HT1080 (cell line): ENCODE measurements at places on chromosomes 12 and 14.

GRCh38 chr12:39502726-39503125 lies 59.8 kb upstream of the KIF21A start:
- no peak for DNase-seq

DNA sequence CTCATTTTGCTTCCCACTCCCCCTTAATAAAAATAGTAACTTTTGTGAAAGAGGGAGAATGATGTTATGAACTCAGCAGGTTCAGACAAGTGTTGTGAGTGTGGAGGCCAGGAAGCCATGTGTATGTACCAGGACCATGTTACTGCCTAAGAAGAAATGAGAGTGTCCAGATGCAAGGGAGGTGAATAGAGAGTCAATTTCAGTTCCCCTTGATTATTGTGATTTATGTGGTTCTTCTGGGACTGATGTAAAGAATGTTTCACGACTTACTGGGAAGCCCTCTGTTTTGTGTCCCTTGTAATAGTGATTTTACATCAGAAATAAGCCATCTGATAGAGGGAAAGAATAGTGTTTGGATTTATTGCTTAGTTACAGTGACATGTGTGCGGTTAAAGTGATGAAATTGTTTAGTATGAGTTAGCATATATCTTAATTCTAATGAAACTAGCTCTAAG lies 32.5 kb downstream of the FBXO34 start:
- no peak for DNase-seq

DNA sequence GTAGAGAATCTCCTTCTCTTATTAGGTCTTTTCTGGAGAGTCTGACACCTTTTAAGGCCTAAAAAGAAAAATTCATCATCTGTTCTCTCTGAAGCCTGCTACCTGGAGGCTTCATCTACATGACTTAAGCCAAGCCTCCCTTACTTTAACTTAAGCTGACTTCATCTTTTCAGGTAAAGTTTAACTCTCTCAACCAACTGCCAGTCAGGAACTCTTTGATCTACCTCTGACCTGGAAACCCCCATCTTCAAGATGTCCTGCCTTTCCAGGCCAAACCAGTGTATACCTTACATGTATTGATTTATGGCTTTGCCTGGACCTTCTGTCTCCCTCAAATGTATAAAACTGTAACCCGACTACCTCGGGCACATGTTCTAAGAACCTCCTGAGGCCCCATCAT lies 17.5 kb downstream of the GSTZ1 start:
- DNase-seq = no peak

DNA sequence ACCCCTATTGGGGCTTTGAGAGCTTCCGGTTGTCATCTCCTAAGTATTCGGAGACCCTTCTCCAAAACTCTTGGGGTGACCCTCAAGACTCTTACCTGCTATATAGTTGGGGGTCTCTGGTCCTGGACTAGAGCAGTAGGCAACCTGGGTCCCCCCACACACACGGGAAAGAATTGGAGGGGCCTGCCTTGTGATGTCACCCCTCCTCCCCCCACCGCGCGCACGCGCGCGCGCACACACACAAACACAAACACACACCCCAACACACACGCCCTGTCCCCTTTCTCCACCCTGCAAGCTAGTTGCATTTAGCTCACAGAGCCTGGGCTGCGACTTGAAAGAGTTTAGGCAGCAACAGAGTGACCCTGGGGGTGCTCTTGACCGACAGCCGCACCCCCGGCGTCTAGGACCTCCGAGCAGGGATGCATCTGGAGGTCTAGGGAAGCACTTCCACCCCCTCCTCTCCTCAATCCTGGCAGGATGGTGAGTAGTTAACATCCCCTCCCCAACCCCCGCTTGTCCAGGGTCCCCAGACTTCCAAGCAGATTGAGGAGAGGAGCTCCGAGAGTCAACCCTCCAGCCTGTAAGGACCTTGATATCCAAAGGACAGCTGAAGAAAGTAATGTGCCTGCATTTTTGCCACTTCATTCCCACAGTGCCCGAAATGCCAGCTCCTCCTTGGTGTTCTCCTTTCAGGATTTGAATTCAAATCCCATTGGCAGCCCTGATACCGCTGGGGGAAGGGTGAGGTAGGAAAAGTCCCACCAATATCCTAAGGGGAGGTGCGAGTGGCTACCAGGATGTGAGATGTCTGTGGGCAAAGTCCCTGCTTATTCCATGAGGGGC lies 1.4 kb upstream of the DNAJC14 start:
- DNase-seq = peak; percentile 28

DNA sequence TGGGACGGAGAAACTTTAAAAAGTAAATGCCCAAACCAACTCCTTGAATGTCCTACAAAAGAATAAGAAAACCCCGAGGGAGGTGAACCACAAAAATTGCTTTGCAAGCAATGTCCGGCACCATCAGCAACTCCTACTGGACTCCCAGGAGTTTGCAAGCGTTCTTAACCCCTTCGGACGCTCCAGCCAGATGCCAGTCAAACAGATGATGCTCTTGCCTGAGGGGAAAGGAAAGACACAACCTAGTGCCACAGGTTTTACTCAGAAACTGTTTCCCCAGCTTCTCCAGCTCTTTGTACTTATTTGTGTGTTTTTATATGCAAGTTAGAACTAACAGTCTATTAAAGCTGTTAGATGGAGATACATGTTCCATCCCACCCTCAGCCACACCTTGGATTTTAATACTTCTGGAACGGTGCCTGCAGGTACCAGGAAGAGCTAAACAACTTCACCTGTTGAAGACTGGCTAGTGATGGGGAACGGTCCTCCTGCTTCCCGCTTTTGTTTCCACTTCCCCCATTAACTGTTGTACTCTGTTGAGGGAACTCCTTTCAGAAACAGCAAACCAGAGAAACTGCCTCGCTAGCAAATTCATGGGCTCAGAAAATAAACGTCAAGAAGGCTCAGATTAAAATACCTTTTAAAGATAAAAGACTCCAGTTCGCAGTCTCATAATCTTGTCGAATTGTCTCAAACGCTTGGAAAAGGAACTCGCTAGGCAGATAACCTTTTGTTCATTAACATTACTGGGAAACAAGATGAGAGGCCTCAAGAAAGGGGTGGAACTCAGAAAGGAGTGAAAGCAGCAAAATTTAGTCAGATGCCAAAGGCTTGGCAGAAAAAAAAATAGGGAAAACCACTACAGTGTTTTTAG lies 1.1 kb upstream of the FERMT2 start:
- DNase-seq = peak; percentile 68

DNA sequence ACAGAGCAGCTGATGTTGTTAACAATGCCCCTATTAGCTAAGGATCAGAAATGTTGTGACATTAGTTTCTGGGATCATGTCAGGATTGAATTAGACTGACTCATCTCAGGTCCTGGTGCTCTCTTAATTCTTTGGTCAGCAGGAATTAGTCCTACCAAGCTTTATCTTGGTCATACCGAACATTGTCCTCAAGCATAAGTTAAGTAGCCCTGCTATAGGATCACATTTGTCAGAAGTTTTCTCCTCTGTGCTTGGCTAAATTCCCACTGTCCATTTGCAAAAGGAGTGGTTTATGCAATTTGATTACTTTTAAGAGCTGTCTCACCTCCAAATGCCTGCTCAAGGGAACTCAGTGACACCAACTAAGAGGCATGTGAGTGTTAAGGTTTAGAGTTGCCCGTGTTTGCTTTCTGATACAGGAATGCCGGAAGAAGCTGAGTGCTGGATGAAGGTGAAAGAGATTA lies 48.4 kb upstream of the IFNG-AS1 start:
- DNase-seq = peak; percentile 56

DNA sequence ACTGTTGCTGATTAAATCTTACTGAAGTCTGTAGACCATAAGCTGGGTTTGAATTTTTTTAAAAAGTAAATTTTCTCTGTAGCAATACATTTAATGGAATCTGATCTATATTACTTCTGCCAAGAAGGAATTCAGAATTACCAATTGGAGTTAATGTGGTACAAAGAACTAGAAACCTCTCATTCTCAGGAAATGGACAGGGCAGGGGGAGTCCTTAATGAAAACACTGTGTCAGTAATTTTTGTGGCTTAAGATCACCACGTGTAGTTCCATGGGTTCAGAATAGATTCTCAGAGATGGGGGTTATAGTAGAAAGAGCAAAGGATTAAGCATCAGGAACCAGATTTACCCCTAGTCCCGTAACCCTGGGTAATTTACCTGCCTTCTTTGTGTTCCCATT lies 30.3 kb downstream of the FBXL14 start:
- no peak for DNase-seq

- no peak for DNase-seq
Observed at GRCh38 chr14:82385048-82385447, 851.4 kb upstream of the SEL1L start.

- peak; percentile 7 for DNase-seq
Observed at GRCh38 chr12:100146252-100146651, 3.6 kb upstream of the BLTP3B start.

- no peak for DNase-seq
Observed at GRCh38 chr12:132488127-132489077, 1.5 kb upstream of the FBRSL1 start.

DNA sequence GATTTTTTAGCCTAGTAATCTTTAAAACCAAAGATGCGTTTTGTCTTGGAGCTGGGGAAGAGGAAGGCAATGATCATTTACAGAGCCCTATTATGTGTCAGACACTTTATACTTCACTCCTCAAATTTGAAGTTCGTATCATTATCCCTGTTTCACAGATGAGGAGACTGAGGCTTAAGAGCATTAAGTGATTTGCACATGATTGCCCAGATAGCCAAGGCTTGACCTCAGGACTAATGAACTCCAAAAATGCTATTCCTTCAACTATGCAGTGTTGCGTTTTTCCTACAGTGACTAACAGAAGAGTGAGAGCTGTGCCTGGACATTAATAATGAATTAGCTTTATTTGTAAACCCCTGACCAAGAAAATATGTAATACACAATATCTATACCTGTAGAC lies 136.8 kb upstream of the EEA1 start:
- no peak for DNase-seq

DNA sequence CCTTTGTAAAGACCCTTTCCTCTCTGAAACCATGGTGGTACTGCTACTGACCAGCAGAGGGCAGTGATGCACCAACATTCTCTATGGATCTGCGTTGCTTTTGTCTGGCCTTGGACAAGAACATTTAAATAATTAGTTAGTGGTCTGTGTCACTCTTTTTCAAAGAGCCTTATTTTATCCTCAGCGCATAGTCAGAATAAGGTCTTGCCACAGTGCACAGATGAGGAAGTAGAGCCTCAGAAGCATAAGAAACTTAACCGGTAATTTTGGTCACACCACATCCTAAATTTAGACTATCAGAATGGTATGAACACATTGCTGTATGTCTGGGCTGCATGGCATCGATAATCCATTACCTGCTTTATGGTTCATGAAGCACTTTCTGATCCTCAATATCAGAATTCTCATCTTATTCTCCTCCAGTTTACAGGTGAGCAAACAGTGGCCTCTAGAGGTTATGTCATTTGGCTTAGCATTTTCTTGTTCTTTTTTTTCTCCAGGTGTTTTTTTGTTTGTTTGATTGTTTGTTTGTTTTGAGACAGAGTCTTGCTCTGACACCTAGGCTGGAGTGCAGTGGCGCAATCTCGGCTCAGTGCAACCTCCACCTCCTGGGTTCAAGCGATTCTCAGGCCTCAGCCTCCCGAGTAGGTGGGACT lies 23.7 kb upstream of the IFT81 start:
- peak; percentile 49 for DNase-seq

DNA sequence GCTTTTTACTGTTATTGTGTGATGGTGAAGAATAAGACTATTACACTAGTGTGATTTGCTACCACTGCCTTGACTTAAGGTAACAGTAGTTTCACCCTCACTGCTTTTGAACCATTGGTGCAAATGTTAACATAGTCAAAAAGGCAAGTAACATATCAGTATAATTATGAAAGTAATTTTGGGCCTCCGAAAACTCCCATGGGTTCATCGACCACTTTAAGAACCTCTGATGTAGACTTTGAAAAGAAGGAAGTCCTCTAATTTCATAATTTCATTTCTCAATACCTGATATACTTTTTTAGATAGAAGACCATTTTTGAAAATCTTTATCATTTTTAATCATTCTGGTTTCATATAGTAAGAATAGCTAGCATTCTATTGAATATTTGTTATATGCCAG lies 57.7 kb downstream of the ETNK1 start:
- DNase-seq = no peak

- DNase-seq = peak; percentile 41
Observed at GRCh38 chr12:4118017-4118510, 155.5 kb upstream of the CCND2 start.

DNA sequence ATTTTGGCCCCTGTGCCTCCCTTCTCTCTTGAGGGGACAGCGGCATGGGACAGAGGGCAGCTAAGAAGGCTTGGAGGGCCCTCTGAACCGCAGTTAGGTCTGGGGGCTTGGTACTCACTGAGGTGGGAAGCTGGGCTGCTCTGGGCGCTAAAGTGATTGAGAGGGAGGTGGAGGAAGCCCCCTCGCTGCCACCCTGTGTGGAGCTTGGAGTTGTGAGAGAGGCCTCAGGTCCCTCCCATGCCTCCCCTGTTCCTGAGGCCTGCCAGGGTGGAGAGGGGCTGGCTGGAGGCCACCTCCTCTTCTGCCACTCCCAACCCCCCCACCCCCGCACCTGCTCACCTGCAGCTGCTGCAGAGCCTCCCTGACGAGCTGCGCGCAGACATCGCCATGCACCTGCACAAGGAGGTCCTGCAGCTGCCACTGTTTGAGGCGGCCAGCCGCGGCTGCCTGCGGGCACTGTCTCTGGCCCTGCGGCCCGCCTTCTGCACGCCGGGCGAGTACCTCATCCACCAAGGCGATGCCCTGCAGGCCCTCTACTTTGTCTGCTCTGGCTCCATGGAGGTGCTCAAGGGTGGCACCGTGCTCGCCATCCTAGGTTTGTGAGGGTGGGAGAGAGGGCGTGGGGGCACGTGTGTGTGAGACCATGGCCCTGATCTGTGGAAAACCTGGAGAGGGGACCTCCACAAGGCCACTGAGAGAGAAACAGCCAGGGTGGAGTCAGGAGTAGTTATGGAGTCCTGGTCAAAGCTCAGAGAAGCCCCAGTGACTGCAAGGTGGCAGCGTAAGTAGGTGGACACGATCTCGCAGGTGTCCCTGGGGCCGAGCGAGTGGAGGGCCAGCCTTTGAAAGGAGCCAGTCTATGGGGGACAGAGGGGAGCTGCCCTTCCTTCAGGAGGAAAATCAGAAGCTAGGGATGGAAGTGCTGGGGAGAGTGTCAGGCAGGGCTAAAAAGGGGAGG lies 11.2 kb downstream of the KCNH3 start:
- DNase-seq = no peak

DNA sequence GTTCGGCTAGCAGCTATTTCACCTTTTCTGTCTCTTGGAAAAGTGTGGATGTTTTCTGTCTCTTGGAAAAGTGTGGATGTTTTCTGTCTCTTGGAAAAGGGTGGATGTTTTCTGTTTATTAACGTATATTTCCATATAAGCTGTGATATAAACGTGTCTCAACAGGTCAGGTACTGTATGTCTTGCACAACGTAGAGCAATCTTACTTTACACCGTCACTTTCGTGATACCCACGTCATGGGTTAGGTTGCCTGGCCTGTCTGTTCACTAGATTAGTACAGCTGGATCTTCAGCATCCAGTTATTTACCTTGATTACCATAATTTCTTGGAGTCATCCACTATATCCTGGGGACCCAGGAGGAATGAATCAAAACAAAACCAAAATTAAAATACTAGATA lies 14.1 kb downstream of the CLEC7A start:
- no peak for DNase-seq

- no peak for DNase-seq
Observed at GRCh38 chr12:73161970-73162369, 889.8 kb downstream of the TRHDE start.
